ENCODE measurements at places on chromosomes 6 and 20. TPM values are rescaled to one million over a fixed set of nuclear protein-coding genes. Genes with fewer than 3 reads are reported as not detected.

DNA sequence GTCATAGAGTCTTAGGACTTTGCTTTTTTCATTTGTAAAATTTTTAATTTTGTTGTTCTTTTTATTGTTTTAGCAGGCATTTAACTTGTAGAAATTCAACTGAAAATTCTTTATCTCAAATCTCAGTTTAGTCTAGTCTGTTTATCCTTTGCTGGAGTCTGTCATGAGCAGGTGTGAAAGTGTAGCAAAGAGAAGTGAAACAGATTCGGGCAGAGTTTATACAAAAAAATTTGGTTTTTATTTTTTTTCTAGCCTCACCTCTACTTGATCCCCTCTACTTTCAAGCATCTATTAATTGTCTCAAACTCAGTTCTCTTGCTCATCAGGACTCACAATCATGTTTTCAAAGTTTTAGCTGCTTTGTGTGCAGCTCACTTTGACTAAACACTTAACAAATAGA is 655.2 kb downstream of the HDGFL1 start:
- H3K27ac ChIP-seq: no peak overlapping the region
- no peak for DNase-seq
- no peaks in the 10 kb centered on the region for H3K36me3 ChIP-seq
- no peaks in the 10 kb centered on the region for H3K27me3 ChIP-seq

GRCh38 chr6:68911811-68912210 is 276.7 kb downstream of the ADGRB3 start:
- no peak for DNase-seq
- H3K27me3 ChIP-seq: no peaks in the 10 kb centered on the region
- H3K27ac ChIP-seq: no peak overlapping the region
- no peaks in the 10 kb centered on the region for H3K36me3 ChIP-seq
- H3K4me3 ChIP-seq: no peak overlapping the region
- no peaks in the 10 kb centered on the region for H3K4me1 ChIP-seq

- no peak overlapping the region for H3K27ac ChIP-seq
- no peak overlapping the region for H3K4me3 ChIP-seq
- no peak for DNase-seq
- no peaks in the 10 kb centered on the region for H3K27me3 ChIP-seq
- H3K4me1 ChIP-seq: peaks cover 17% of the 10 kb centered on the region
Measured at GRCh38 chr20:62067547-62068260, 2.0 kb upstream of the TAF4 start.

DNA sequence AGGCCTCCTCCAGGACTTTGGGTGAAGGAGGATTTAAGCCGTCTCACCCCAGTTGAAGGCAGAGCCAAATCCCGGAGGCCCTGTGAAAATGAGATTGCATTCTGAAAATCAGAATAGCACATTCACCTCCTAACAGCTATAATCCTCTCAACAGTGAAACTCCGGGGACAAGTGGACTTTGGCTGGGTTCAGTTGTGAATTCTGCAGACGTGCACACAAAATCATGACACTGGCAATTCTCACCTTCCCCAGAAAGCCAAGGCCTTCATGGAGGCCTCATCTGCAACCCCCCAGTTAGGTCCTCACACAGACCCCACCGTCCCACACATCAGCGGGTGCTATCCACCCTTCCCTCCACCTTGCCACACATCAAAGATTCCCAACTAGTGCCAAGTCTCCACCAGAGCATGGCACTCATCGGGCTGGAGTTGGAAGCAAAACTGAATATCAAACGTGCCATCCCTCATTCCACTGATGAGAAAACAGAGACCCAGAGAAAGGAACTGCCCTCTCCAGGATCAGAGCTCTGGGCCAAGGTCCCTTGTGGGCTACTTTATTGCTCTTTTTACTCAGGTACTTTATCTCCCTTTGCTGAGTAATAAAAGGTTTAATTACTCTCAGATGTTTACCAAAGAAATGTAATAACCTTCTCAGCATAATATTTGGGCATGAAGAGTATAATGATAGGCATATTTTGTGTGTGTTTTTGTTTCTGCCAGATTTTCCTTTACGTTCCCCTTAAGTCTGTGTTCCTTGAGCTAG is 4.8 kb upstream of the BTNL2 start:
- peaks cover 6% of the 10 kb centered on the region for H3K4me1 ChIP-seq
- H3K27me3 ChIP-seq: peaks cover 65% of the 10 kb centered on the region
- H3K36me3 ChIP-seq: no peaks in the 10 kb centered on the region
- H3K4me3 ChIP-seq: no peak overlapping the region

- H3K4me3 ChIP-seq: no peak overlapping the region
- H3K27me3 ChIP-seq: no peaks in the 10 kb centered on the region
- no peaks in the 10 kb centered on the region for H3K4me1 ChIP-seq
- H3K36me3 ChIP-seq: no peaks in the 10 kb centered on the region
- H3K27ac ChIP-seq: no peak overlapping the region
Measured at GRCh38 chr6:125714441-125715090, 34.9 kb upstream of the HEY2 start.

DNA sequence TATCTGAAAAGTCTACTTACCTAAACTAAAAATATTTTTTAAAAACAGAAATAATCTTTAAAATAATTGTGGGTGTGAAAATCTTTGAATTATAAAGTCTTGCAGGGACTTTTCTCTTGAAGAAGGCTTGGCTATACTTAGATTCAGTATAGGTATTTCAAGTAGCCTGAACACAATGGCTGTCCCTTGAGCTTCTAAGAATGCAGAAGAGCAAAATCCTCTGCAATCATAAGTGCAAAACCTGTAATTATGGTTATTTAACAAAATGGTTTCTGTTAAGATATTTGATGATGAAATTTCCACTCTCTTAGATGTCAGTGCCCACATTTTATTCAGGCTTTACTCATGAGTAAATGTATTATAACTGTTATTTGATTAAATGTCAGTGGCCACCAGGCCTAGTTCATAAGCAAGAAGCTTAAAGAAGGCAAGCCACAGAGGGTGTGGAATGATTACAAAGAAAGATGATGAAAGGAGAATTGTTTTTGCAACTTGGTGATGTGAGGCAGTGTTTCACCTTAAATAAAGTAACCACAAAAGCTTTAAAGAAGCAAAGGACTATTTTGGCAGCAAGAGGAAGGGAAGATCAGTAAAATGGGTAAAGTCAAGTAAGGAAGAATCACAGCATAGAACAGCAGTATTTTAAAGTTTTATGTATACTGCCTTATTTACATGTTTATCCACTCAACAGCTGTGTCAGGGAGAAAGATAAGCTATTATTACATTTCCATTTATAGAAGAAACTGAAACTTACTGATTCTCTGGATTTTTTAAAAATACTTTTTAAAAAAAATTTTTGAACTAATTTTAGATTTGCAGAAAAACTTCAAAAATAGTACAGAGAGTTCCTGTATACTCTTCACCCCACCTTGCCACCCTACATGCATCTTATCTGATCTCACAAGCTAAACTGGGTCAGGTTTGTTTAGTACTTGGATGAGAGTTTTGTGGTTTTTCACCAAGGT is 351.2 kb upstream of the RUNX2 start:
- H3K27ac ChIP-seq: no peak overlapping the region
- DNase-seq: no peak
- no peaks in the 10 kb centered on the region for H3K36me3 ChIP-seq
- no peaks in the 10 kb centered on the region for H3K4me1 ChIP-seq

DNA sequence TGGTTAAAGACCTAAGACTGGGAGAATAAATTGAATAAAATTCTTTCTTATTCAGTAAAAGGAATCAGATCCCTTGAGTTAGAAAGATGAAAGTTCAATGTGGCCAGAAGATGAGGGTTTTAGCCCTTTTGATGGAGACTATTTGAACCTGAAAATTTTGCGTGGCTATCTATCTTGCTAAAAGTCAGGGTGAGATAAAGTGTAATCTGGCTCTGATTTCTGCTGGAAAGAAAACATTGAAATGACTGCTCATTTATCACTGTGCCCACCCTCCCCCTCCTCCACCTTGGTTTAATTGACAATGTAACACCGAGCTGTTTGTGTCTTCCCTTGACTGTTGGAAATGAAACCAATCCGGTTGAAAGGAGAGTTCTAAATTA is 32.9 kb upstream of the TCF21 start:
- no peak overlapping the region for H3K4me3 ChIP-seq
- no peak for DNase-seq
- H3K27me3 ChIP-seq: no peaks in the 10 kb centered on the region
- no peaks in the 10 kb centered on the region for H3K36me3 ChIP-seq

DNA sequence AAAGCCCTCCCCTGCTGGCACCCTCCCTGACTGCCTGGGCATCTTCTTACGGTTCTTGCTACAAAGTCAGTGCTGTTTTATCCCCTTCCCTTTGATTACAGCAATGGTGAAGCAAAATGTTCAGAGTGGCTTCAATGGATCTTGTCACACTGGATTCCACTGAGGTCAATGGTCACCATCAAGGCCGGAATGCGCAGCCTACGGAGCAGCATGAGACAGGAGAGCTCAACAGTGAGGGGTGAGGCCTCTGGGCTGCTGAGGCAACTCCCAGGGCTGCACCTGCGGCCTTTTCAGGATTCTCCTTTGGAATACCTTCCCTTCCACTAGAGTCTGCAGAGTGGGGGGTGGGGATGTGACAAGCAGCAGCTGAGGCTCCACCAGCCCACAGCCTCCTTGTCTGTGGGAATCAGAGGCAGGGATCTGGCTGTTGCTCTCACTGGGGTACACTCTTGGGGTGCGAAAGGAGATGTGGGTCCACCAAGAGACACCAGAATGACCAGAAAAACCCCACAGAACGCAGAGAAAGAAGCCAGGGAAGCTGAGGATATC is 40.4 kb upstream of the EMILIN3 start:
- no peak overlapping the region for H3K27ac ChIP-seq
- no peak overlapping the region for H3K4me3 ChIP-seq
- no peak for DNase-seq
- H3K36me3 ChIP-seq: peaks cover 63% of the 10 kb centered on the region

GRCh38 chr6:17584241-17584803 is 15.8 kb upstream of the FAM8A1 start:
- H3K4me3 ChIP-seq: peak overlapping the region; percentile 2
- H3K4me1 ChIP-seq: peaks cover 11% of the 10 kb centered on the region
- DNase-seq: no peak
- H3K27me3 ChIP-seq: no peaks in the 10 kb centered on the region

GRCh38 chr6:3876866-3877265 is 27.7 kb downstream of the FAM50B start:
- no peaks in the 10 kb centered on the region for H3K36me3 ChIP-seq
- peak; percentile 25 for DNase-seq
- H3K4me1 ChIP-seq: no peaks in the 10 kb centered on the region
- no peaks in the 10 kb centered on the region for H3K27me3 ChIP-seq
- H3K4me3 ChIP-seq: no peak overlapping the region
- no peak overlapping the region for H3K27ac ChIP-seq

DNA sequence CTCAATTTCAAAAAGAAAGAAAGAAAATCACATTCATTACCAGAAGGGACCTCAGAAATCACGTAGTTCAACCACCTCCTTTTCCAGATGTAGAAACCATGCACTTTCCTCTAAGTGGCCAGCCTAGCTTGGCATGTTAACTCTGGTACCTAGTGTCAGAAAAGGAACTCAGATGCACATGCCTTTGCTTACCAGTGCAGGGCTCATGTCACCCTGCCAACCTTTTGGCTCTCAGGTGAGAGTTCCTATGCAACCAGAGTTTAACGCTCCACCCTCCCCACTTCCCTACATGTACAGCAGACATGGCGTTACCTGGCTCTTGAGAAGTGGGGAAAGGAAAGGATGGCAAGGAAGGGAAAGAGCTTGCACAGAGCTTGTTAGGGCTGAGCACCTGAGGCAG is 16.3 kb upstream of the IL17F start:
- peaks cover 52% of the 10 kb centered on the region for H3K36me3 ChIP-seq
- H3K4me1 ChIP-seq: peaks cover 20% of the 10 kb centered on the region
- H3K27me3 ChIP-seq: no peaks in the 10 kb centered on the region
- H3K27ac ChIP-seq: no peak overlapping the region
- no peak for DNase-seq

DNA sequence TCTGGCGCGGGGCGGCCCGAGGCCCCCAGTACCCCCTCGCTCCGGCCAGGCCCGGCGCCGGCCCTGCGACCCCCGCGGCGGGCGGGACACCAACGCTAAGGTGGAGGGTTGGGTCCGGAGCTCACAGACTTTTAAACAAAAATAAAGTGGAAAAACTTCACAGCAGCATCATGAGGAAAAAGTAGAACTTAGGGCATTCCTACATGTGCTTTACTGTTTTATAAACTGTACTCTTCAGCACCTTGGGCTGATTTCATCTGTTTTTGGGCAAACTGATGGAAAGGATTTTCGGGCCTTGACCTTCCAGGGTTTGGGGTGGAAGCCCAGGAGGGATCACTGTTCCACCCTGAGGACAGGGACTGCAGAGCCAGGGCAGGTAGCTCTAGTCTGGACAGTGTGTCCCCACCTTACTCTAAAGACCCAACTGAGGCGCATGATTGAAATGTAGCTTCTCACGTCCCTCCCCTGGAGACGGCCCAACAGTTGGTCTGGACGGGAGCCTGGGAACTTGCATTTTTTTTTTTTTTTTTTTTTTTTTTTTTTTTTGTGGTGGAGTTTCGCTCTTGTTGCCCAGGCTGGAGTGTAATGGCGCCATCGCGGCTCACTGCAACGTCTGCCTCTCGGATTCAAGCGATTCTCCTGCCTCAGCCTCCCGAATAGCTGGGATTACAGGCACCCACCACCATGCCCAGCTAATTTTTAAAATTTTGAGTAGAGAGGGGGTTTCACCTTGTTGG is 740 bp downstream of the NELFCD start:
- no peaks in the 10 kb centered on the region for H3K27me3 ChIP-seq
- no peak for DNase-seq
- H3K27ac ChIP-seq: peak overlapping the region; percentile 75
- peak overlapping the region; percentile 100 for H3K4me3 ChIP-seq
- H3K36me3 ChIP-seq: peaks cover 23% of the 10 kb centered on the region
- H3K4me1 ChIP-seq: peaks cover 11% of the 10 kb centered on the region

DNA sequence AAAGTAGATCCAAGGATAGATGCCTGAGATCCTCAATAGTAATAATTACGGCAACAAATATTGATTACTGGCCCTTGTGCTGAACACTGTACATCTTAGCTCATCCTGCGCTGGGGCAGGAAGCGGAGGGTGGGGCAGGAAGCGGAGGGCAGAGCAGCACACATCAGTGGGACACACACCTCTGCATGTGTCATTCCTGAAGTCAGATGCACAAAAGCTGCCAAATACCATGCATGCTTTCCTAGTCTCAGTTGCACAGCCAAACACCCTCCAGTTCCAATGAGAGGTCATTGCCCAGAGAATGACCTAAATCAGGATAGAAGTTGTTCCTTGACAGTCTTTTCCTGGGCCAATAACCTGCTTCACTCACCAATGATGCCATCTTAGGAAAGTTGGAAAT is 74.4 kb upstream of the FOXC1 start:
- H3K4me1 ChIP-seq: peaks cover 7% of the 10 kb centered on the region
- no peak overlapping the region for H3K4me3 ChIP-seq
- no peak overlapping the region for H3K27ac ChIP-seq
- H3K36me3 ChIP-seq: no peaks in the 10 kb centered on the region

DNA sequence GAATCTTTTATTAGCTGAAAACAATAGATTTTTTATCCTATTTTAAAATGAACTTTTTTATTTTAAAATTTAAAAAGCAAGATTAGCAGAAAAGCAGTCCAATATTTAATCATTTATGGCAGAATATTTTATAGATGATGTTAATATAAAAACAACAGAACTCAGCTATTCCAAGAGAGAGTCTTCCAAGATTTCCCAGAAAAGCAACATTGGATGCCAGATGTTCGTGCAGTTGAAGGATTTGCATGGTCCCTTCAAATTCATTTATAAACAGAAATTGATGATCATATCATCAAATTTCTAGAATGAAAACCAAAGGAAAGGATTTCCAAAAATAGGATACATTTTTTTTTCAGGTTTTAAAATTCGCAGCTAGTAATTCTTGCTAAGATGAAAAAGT is 25.4 kb upstream of the CNKSR3 start:
- DNase-seq: no peak
- H3K4me1 ChIP-seq: no peaks in the 10 kb centered on the region
- no peak overlapping the region for H3K4me3 ChIP-seq
- H3K27ac ChIP-seq: no peak overlapping the region
- no peaks in the 10 kb centered on the region for H3K36me3 ChIP-seq

The PAK5 gene
- not detected for total RNA-seq

The PRPH2 gene
- total RNA-seq: not detected

The EPM2A gene
- total RNA-seq: 6.2 TPM

The C20orf96 gene
- total RNA-seq: 0.58 TPM

The VGLL2 gene
- total RNA-seq: not detected

The OPRM1 gene
- not detected for total RNA-seq

All from SJSA1 (cell line).